ENCODE measurements at places on chromosomes 6 and 20. TPM values are rescaled to one million over a fixed set of nuclear protein-coding genes. Genes with fewer than 3 reads are reported as not detected.

DNA sequence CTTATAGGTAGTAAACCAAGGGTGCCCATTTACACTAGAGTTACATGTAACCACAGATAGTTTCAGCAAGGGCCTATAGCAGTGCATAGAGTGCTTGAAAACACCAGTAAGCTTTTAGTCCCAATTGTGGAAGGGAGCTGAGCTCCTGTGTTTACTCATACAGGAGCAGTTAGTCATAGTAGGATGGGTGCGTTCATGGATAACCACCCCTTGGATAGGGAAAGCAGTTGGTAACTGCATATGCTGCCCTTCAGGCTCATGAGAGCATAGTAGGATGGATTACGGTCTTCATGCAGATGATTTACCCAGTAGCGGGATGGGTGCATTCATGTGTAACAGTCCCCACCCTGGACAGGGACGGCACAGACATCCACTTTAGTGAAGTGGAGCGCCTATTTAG, 45.1 kb downstream of the OR2B6 start:
- DNase-seq = no peak
- H3K27ac ChIP-seq = no peak overlapping the region
- H3K36me3 ChIP-seq = no peaks in the 10 kb centered on the region
- no peak overlapping the region for H3K4me3 ChIP-seq

GRCh38 chr6:133377219-133377618, 136.1 kb downstream of the EYA4 start:
- no peak overlapping the region for H3K4me3 ChIP-seq
- no peak overlapping the region for H3K27ac ChIP-seq
- H3K4me1 ChIP-seq = no peaks in the 10 kb centered on the region
- DNase-seq = no peak

Gene THEMIS
- not detected for total RNA-seq

Gene RSPH9
- total RNA-seq = 0.11 TPM

Gene BFSP1
- 7.4 TPM for total RNA-seq
